ENCODE measurements at places on chromosomes 6 and 20. TPM values are rescaled to one million over a fixed set of nuclear protein-coding genes. Genes with fewer than 3 reads are reported as not detected.

The PAK5 gene
- not detected for total RNA-seq

The SLC22A2 gene
- total RNA-seq = not detected

The TRMT6 gene
- total RNA-seq = 18.1 TPM

The POU5F1 gene
- 0.23 TPM for total RNA-seq

The HIVEP1 gene
- 13.6 TPM for total RNA-seq

The MAP7 gene
- 0.53 TPM for total RNA-seq

The BTN1A1 gene
- total RNA-seq = not detected

The TAGAP gene
- not detected for total RNA-seq

The MYH7B gene
- total RNA-seq = 0.07 TPM

The TMEM200A gene
- 73.0 TPM for total RNA-seq

The C6orf15 gene
- total RNA-seq = not detected

The HMGCLL1 gene
- not detected for total RNA-seq

The RUNX2 gene
- total RNA-seq = 7.4 TPM

The CRISP2 gene
- not detected for total RNA-seq

The DUSP15 gene
- not detected for total RNA-seq

The CYP39A1 gene
- not detected for total RNA-seq

The ABHD16B gene
- not detected for total RNA-seq

The CLVS2 gene
- not detected for total RNA-seq

The SLX4IP gene
- total RNA-seq = 4.3 TPM

The SSTR4 gene
- not detected for total RNA-seq

The ZNF831 gene
- total RNA-seq = not detected

The ATP6V1G2 gene
- 3.2 TPM for total RNA-seq

The CRISP3 gene
- total RNA-seq = not detected

The HIVEP2 gene
- total RNA-seq = 16.8 TPM

The NRM gene
- total RNA-seq = 29.8 TPM

The SASH1 gene
- total RNA-seq = 90.6 TPM

The HEY2 gene
- total RNA-seq = not detected

The CD24 gene
- total RNA-seq = 0.37 TPM

The NAPB gene
- 5.1 TPM for total RNA-seq

The ABHD12 gene
- total RNA-seq = 91.6 TPM

The COL9A3 gene
- not detected for total RNA-seq

The SNAI1 gene
- 5.9 TPM for total RNA-seq

The FRK gene
- 0.03 TPM for total RNA-seq

The RIPOR3 gene
- 0.16 TPM for total RNA-seq

The NELFCD gene
- total RNA-seq = 52.3 TPM

The PRRT1 gene
- total RNA-seq = 5.8 TPM

The SLC17A9 gene
- total RNA-seq = 33.0 TPM

The STMND1 gene
- 0.11 TPM for total RNA-seq

The SLC22A3 gene
- not detected for total RNA-seq
